ENCODE measurements at places on chromosomes 4 and X.

DNA sequence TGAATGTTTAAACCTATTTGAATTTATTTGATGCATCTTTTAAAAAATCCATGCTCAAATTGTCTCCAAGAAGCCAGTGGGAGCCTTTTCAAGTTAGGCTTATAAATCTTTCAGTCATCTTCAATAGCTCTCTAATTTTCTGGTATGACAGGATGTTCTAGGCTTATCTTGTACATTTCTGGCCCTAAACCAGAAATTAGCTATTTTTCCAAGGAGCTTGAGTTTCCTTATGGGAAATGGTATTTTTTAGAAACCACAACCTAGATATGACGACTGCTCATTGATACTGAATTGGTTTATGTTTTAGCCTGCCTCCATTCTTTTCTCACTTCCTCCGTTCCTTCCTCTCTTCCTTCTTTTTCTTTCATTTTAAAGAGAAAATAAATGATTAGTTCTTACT lies 172.3 kb downstream of the SPRY1 start:
- DNase-seq: no peak

- no peak for DNase-seq
These were observed 30.6 kb upstream of the RAB40A start for GRCh38 chrX:103549916-103550315.

GRCh38 chrX:42533761-42534160 lies 244.2 kb downstream of the PPP1R2C start:
- DNase-seq: no peak

GRCh38 chrX:57821703-57822387 lies 88.4 kb downstream of the ZXDA start:
- peak; percentile 27 for DNase-seq

- no peak for DNase-seq
These were observed 222.3 kb upstream of the HS3ST1 start for GRCh38 chr4:11650801-11651596.

DNA sequence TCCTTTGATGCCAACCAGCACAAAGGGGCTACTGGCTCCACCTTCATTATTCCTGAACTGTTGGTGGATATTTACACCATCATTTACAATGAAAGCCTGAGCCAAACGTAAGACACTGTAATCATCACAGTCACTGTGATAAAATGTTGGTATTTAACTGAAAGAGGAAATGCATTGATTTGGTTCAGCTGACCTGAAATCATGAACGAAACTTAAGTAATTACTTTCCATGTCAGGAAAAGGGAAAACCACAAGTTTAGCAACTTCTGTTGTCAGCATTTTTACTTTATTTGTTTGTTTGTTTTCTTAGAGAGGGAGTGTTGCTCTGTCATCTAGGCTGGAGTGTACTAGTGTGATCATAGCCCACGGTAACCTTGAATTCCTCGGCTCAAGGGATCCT lies 247.8 kb upstream of the FAM47A start:
- no peak for DNase-seq

DNA sequence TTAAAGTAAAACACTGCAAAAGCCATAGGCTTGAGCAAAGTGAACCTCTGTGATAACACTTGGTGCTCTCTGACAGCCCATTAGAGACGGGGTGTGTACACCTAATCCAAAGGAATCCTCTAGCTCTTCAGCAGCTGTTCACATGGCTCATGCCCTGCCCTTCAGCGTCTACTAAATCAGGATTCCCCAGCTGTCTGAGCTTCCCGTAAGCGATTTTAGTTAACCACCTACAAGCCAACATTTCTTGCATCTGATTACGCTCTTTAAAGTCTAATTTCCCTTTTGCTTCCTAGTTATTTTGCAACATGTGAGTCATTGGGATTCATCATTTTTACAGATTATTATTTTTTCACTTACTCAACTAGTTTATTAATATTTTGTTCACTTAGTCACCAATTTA lies 6.5 kb downstream of the DMD start:
- DNase-seq: no peak

- no peak for DNase-seq
These were observed 92.3 kb downstream of the RLIM start for GRCh38 chrX:74521961-74522751.

Data from CD14-positive monocyte (primary cell).